Activated CD4-positive, alpha-beta memory T cell treated with anti-CD3 and anti-CD28 coated beads for 36 hours (primary cell): ENCODE measurements at places on chromosomes 13 and 19.

GRCh38 chr19:53813996-53814395 is 10.1 kb downstream of the NLRP12 start:
- DNase-seq, result no peak

DNA sequence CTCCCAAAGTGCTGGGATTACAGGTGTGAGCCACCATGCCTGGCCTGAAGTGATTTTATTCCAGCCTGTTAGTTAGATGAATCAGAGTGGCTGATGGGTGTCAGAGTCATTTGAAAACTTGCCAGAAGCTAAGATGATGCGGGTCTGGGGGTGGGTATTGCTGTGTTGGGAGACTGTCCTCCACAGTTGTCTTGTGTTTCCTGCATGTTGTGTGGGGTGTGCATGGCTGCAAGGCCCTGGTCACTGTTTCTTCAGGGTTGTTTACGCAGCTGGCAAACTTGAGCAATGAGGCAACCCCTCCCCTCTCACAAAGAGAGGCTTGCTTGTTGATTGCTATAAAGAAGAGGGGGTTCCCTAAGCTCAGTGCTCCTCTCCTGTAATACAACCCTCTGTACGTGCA is 71.8 kb downstream of the TRPM4 start:
- no peak for DNase-seq

- DNase-seq, result no peak
These were observed 454.5 kb downstream of the IRS2 start for GRCh38 chr13:109331898-109332297.

DNA sequence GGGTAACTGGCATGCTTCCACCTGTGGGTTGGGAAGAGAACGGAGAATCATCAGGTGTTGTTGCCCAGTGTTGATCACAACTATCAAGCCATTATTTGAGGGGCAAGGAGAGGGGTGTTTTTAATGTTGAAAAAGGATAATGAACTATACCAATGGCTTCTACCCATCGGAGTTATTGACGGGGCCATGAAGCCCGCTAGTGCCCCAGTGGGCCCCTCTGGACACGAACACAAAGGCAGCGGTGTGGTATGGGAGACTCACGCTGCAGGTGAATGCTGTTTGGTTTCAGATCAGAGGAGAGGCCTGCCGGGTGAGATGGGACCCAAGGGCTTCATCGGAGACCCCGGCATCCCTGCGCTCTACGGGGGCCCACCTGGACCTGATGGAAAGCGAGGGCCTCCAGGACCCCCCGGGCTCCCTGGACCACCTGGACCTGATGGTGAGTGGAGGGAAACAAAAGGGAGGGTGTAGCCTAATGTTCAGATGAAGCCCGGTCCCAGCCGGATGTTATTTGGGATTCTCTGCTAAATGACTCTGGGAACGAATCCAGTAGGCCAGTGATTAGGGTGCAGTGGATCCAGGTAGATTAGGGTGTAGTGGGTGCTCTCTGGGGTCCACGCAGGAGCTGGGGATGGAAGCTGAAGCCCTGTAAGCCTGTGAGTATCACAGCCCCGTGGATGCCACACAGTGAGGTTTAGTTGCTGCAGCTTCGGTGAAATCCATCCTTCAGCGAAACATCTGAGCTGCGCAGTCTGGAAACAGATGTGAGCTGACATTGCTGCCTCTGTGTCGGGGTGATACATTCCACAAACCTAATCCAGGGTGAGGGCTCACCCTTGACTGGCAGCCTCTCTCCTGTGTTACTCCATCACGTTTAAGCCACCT is 111.3 kb downstream of the RAB20 start:
- no peak for DNase-seq

- no peak for DNase-seq
These were observed 2.9 kb upstream of the CCDC9 start for GRCh38 chr19:47253467-47253881.

- DNase-seq, result no peak
These were observed 8.5 kb upstream of the CCL25 start for GRCh38 chr19:8044018-8044417.

DNA sequence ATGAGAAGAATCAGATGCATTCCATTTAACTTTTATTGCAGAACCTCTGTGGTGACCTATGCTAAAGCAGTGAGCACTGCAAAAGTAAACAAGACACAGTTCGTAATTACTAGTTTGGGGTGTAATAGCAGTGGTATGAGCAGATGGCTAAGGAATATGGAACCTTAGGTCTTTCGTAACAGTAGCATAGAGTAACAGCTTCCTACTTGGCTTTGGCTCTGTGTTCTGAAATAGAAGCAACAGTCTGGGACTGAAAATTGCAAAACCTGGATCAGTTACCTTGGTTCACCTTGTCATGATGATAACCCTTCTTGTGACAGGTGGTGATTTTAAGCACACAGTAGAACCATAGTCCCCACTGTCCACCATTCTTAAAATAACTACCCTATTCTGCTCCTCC is 303.4 kb downstream of the GPC6 start:
- DNase-seq, result no peak

DNA sequence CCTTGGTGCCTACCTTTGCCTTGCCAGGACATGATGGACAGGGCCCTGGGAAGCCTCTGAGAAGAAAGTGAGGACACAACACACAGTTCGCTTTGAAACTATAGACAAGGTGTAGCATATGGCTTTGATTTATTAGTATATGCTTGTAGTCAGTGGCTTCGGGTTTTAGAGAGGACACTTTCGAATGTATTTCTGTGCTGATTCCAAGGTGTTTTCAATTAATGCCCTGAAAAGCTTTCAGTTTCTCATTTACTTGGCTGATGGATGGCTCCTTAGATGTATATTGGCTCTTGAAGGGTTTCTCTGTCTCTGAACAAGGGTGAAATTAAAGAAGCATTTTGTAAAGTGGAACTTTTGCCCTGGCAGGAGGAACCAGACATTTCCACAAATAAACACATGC is 106.9 kb downstream of the POSTN start:
- DNase-seq, result no peak

DNA sequence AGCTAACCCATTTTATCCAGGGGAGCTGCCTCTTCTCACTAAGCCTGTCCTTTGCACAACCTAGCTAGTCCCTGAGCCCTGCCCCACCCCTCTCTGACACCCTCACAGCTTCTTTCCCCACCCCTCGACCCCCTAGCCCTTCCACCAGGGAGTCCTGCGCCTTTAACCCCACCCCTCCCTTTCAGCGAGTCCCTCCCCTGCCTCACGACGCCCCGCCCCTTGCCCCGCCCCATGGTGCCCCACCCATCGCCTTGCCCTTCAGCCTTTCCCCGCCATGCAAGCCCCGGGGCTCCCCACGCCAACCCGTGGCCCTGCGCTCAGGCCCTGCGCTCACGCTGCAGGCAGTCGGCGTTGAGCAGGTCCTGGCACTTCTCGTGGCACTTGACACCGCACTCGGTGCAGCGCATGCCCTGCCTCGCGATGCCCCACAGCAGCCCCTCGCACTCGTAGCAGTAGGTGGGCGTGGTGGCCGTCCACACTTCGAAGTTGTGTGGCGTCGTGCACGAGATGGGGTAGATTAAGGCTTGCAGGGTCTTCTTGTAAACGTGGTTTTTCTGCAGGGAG is 40.0 kb downstream of the UNC13A start:
- no peak for DNase-seq

DNA sequence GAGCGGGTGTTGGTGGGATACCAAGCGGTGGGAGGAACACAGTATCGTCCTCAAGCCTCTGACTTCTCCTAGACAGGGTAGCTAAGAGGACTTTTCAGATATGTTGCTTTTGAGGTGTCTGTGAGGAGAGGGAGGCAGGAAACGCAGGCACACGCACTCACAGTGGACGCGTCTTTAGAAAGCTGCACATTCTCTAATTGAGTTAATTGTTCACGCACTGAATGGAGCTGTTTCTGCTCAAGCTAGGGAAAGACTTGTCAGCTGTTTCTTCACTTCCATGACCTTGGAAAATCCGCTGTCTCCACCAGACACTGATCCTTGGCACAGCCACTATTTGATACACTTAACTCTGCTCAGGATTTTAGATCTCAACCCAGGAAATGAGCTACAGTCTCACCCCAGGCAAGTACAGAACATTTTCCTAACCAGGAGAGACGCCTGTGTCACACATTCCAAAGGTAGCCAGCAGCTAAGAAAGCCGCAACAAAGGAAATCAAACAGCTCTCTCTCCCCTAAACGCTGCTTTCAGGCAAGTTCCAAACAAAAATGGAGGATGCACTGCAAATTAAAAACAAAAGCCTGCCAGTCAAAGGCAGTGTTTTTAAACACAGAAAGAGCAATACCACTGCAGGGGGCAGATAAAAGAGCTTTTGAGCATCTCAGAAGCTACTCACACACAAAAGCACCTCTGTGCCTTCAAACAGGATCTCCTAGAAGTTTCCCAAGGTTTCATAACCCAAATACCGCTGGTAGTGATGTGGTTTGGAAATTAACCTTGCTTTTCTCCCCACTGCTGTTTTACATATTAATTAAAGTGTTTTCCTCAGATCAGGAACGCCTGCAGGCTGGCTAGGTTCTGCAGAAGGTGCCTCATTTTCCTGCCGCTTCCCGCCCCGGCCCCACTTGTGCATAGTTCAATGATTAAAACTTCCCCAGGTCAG is 57.3 kb downstream of the IRS2 start:
- DNase-seq, result no peak

DNA sequence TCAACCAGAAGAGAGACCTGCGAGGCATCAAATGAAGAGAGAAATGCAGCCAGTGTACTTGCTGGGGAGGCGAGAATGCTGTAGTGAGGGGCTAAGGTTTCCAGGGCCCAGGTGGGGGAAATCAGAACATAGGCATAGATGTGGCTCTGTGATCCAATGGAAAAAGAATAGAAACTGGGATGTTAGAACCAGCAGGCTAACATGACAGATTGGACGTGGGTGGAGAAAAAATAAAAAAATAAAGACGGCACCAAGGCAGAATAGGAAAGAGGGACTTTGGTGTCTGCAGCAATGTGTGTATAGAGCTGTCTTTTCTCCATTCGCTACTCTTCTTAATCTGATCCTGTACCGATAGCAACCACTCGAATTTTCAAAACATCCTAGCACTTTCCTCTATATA is 381.0 kb upstream of the NBEA start:
- no peak for DNase-seq

DNA sequence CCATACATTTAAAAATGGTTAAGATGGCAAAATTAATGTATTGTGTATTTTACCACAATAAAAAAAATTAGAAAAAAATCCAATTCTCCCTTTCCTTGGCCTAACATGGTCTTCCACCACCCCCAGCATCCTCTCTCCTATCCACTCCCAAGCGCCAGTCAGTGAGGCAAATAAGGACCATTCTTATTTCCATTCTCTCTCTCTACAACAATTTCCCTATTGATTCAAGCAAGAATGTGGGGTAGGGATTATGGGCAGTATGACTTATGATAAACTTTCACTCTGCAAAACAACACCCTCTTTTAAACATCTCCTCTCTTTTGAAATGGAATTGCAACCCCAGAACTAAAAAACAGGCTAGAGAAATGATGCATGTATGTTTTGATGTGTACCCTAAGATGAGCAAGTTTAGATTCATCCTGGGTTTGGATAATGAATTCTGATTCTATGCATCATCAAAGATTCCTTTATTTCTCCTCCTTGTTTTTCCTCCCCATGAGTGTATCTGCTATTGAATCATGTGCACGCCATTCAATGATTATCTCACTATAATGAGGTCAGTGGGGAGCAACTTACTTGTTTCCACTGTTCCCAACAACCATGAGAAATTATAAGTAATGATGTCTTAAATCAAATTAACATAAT is 3.5 kb downstream of the STARD13 start:
- DNase-seq, result no peak

DNA sequence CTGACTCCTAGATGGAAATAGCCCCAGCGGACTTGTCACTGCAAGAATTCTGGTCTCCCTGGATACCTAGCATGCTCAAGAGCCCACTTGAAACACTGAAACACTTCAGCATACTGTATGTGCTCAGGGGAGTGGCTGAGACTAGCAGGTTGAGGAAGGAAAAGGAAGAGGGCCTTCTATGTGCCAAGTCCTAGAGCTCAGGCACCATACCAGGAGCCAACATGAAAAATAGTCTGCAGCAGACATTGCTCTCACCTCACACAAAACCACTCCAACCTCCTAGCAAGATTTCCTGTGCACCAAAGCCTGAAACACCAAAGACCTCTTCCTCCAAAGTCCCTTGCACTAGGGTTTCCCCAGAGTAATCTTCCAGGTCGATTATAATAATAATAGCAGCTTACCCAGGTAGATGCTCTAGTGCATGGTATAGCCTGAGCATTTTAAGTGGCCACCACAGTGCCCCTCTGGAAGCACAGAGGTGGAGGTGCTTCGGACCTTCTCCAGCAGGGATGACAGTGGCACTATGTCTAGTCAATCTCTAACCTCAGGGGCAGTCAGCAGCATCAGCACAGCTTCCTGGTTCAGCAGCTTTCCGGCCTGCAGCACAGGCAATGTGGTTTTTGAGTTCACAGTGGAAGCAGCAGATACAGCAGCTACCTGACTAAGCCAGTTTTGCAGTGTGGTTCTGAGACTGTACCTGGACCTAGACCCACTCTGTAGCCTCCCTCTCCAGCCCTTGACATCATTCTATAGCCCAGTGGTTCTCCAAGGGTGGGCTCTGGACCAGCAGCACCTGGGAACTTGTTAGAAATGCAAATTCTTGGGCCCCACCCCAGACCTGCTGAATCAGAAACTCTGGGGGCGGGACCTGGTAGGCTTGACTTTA is 45.6 kb upstream of the UBE2L5 start:
- peak; percentile 85 for DNase-seq

DNA sequence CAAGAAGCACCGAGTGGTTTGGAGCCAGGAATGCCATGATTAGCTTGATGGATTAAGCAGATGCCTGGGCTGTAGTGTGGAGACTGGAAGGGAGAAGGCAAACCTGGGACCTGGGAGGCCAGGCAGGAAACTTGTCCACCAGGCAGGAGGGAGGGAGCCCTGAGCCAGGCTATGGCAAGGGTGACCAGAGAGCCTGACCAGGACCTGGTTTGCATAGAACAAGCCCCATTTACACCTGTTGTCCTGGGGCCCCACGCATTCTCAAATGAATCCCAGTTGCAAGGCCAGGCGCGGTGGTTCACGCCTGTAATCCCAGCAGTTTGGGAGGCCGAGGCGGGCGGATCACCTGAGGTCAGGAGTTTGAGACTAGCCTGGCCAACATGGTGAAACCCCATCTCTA is 50.2 kb upstream of the LATS2 start:
- DNase-seq, result no peak

DNA sequence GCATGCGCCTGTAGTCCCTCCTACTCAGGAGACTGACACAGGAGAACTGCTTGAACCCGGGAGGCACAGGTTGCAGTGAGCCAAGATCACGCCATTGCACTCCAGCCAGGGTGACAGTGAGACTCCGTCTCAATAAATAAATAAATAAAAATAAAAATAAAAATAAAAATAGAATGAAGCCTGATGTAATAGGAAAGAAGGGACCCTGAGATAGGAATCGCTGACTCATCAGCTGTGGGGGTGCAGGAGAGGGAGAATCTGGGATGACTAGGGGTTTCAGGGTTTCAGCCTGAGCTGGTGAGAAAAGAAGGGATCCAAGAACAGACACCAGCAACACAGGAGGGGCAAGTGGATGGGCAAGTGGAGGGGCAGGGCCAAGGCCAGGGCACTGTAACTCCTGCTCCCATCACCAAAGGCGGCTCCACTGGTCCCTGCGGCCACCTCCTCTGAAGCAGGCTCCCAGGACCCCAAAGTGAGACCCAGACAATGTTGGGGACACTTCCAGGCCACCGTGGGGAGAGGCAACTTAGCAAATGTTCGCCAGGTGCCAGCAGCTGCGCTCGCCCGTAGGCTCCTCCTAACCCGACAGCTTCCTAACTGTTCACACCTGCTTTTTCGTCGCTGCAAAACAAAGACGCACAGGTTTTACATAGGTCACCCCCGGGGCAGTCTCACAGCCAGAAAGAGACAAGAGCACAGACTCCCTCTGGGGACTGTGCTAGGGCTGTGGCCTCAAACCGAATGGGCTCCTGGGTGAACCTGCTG is 1.2 kb downstream of the HAUS8 start:
- peak; percentile 20 for DNase-seq
